Activated CD4-positive, alpha-beta T cell treated with anti-CD3 and anti-CD28 coated beads for 4 hours (primary cell): ENCODE measurements at places on chromosomes 13 and 19.

- DNase-seq: no peak
These were observed 34.0 kb downstream of the DPF1 start for GRCh38 chr19:38190061-38190460.

DNA sequence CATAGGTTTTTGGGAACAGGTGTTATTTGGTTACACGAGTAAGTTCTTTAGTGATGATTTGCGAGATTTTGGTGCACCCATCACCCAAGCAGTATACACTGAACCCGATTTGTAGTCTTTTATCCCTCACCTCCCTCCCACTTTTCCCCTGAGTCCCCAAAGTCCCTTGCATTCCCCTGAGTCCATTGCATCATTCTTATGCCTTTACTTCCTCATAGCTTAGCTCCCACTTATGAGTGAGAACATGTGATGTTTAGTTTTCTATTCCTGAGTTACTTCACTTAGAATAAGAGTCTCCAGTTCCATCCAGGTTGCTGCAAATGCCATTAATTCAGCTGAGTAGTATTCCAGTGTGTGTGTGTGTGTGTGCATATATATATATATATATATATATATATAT lies 97.2 kb upstream of the EDNRB start:
- DNase-seq: no peak

DNA sequence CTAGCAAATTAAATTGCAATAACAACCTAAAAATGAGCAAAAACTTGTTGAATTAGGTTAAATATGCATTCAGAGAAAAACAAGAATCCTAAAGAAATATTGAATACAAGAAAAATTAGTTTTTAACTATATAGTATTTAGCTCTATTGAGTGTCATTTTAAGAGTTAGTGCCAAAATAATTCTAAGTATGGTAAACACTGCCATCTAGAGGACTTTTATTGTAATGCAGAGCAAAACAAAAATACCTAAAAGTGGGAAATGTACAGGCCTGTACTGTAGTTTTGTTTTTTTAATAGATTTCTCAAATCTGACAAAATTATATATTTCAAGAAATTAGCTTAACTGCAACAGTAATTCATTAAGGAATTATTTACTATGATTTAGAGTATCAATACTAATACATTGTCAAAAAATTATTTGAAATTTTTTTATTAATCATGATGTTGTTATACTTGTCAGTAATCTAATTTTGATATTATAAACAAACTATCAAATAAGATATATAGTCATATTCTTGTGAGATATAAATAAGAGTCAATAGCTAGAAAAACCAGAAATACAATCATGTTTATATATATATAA lies 8.2 kb upstream of the PCDH9 start:
- DNase-seq: no peak

GRCh38 chr13:45336025-45336800 lies 4.8 kb downstream of the TPT1 start:
- no peak for DNase-seq

DNA sequence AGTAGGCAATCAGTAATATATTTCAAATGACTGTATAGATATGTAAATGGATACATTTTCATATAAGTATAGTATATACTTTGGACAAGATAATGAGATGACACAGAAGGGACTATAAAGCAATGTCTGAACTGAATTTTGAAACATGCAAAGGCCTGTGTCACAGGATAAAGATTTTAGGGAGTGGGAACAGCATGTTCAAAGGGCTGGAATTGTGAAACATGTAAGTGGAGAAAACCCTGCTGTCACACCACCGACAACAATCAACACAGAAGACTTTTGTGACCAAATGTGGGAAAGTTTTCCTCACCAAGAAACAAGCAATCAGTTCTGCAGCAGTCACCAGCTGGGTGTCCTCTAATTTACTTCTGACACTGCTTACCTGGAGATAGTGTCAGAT lies 42.9 kb downstream of the LPAR6 start:
- no peak for DNase-seq

DNA sequence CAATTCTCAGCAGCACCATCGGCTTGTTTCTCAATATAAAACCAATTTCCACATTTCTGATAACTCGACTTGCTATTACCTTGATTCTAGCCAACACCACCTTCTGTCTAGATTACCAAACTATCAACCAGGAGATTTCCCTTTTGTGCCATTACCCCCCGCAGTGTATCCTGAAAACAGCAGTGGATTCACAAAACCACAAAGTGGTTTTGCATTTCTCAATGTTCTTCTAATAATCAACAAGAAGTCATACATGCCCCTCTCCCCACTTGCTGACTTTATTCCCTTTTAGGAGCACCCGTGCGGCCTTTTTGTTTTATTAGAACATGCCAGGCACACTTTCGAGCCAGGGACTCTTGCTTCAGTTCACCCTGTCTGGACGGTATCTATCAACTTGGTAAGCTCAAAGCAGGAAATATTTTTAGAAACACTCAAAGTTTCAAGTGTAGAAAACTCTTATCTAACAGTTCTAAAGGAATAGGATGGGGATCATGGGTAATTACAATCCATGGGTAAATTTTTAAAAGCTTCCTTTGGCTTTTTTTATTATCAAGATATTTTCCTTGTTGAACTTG lies 967.4 kb downstream of the EFNB2 start:
- no peak for DNase-seq

DNA sequence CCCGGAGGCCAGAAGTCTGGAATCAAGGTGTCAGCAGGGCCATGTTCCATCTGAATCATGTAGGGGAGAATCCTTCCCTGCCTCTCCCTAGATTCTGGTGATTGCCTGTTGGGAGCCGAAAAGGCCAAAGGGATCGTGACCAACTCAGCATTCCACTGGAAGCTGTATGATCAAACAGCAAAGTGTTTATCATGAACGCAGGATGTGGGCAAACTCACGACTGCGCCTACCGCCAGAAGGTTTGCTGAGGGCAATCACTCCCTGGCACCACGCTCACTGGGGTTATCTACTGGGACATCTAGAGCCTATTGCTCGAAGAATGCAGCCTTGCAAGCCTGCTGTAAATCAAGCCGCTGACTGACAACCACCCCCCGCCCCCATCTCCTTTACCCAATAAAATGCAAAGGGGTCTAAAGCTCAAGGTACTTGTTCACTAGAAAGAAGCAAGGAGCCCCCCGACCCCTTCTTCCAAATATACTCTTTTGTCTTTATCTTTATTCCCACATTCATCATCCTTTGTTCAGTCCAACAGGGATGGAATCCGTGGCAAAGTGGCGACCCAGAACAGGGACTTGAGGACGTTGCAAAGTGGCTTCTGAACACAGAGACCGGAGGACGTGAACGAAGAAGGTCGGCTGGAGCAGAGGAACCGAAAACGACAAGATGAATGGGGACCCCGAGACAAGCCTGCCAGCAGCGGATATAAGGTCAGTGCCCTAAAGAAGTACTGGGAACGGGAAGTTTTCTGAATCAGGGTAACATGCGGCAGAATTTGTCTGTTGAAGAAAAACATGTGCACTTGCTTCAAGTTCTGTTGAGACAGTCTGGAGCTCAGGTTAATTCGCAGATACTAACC lies 16.8 kb downstream of the CLEC4M start:
- no peak for DNase-seq
